ENCODE measurements at places on chromosomes 7 and 10.

- no peak for DNase-seq
Observed at GRCh38 chr10:102604439-102604841, 39.8 kb upstream of the TRIM8 start.

GRCh38 chr7:51123322-51124019 lies 193.1 kb downstream of the COBL start:
- DNase-seq = peak; percentile 43

- no peak for DNase-seq
Observed at GRCh38 chr7:120996988-120997345, 8.5 kb downstream of the CPED1 start.

GRCh38 chr10:125087191-125087896 lies 73.0 kb downstream of the CTBP2 start:
- DNase-seq = no peak

GRCh38 chr10:78342827-78343653 lies 309.4 kb downstream of the RPS24 start:
- no peak for DNase-seq

DNA sequence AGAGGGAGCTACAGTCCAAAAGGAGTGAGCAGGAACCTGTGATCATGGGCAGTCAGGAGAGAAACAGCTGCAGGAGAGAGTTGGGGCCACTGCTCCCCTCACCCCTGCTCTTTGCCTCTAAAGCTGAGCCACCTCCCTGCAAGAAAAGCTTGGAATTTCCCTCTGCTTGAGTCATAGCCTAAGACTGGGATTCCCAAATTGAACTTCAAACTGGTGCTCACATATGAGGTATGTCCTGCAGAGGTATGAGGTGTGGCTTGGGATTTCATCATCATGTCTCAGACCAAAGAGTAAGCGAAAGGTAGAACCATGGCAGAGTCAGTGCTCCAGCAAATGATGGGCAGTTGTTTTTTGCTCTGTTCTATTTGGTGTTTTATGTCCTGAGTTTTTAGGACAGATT lies 237.1 kb upstream of the NRP1 start:
- DNase-seq = no peak

- no peak for DNase-seq
Observed at GRCh38 chr10:73953665-73954064, 42.7 kb downstream of the PLAU start.

GRCh38 chr7:11120675-11121220 lies 147.1 kb downstream of the PHF14 start:
- no peak for DNase-seq

DNA sequence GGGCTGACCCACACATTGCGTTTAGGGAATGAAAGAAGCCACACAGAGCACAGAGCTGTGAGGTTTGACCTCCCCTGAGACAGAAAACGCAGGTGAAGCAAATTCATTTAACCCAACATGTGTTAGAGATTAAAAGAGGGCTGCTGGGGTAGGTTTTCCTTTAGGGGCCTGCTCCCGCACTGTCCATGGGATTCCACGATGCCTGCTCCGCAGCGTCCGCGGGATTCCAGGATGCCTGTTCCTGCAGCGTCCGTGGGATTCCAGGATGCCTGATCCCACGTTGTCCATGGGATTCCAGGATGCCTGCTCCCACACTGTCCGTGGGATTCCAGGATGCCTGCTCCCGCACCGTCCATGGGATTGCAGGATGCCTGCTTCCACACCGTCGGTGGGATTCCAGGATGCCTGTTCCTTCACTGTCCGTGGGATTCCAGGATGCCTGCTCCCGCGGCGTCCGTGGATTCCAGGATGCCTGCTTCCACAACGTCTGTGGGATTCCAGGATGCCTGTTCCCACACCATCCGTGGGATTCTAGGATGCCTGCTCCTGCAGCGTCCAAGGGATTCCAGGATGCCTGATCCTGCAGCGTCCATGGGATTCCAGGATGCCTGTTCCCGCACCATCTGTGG lies 78.7 kb downstream of the VIPR2 start:
- no peak for DNase-seq

DNA sequence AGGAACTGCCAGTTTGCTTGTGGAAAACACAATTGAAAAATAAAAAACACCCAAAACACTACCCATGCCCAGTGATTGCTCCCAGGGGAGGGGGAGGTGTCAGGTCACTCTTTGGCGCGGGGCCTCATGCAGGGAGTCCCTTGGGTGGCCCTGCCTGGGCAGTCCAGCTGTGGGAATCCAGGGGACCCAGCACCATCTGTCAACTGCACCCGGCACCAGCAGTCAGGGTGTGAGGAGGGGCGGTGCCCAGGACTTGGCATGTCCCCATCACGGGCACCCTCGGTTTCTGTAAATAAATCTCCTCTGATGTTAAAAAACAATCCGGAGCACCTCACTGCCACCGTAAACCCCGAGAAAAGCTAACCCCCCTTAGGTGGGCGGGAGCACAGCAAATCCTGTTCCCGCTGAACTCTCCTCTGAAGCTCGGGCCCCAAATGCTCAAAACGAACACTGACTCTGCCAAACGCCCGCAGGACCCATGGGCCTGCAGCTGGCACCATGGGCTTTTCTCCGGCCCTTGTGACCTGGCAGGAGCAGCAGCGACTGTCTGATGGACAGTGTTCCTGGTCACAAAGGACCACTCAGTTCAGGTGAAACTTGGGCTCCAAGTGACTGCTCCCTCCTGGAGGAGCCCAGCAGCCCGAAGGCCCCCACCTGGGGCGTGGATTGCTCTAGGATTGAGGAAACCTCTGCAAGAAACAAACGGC lies 18.5 kb upstream of the EN2 start:
- no peak for DNase-seq

DNA sequence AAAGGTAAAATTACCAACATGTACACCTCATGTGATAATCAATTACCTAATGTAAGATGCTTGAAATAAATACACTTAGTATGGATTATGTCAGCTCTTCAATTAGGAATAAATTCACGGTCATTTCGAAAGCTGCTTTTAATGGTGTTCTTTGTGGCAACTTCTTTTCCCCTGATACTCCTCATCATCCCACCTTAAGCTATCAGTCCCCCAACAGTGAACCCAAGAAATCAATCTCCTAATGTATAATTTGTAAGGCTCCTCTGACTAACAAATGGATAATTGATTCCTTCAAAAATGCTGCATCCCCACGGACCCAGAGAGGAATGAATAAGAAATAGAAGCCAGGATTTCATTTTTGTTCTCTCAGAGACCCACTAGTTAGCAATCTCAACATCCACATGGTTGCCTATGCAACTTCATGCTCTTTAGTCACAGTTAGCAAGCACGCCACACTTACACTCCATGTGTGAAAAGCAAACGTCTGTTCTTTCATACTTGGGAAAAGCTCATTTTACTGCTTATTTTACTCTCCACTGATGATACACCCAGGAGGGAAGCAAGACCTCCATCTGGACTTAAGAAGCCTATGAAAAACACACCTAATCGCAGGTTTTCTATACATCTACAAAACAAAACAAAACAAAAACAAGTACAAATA lies 70.1 kb downstream of the VPS41 start:
- no peak for DNase-seq

DNA sequence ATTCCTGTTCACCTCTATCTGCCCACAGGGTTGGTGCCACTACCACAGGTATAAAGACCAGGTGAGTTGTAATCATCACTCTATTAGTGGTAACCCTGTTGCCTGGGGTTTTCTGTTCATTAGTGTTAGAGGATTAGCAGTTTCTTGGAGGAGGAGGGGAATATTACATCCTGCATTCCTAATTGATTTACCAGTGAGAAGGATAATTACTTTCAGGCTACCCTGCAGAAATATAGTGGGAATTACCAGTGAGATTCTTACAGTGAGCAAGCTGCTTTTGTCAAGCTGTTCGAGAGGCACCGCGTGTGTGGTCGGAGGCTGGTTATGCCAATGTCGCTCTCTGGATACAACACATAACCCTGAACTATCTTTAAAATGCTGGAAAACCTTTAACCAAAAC lies 280.7 kb downstream of the SORCS3 start:
- no peak for DNase-seq

DNA sequence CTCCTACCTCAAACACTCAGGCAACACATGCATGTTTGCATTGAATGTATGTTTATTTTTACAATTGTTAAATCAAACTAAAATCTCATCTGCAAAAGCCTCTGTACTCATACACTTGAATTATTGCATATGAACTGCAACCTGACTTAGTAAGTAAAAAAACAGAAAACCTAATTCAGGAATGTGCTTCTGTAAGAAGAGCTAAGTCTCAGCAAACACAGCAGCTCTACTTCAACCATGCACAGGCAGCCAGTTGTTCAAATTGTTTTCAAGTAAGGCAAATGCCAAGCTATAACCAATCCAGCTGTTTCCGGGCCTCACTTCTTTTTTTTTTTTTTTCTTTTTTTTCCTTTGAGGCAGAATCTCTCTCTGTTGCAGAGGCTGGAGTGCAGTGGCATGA lies 93.5 kb upstream of the MALRD1 start:
- no peak for DNase-seq

DNA sequence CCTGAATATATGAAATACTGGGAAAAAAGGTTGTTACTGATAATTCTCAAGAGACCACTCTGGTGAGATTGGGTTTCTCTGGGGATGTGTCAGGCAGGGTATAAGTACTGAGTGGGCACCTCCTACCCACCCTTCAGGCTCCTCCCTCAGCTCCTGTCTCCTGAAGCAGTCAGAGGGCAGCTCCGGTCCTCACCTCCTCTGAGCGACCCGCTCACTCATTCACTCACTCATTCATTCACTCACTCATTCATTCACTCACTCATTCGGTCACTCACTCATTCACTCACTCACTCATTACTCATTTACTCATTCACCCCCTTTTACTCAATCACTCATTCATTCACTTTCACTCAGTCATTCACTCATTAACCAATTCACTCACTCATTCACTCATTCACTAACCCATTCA lies 6.9 kb upstream of the PFKP start:
- DNase-seq = no peak

DNA sequence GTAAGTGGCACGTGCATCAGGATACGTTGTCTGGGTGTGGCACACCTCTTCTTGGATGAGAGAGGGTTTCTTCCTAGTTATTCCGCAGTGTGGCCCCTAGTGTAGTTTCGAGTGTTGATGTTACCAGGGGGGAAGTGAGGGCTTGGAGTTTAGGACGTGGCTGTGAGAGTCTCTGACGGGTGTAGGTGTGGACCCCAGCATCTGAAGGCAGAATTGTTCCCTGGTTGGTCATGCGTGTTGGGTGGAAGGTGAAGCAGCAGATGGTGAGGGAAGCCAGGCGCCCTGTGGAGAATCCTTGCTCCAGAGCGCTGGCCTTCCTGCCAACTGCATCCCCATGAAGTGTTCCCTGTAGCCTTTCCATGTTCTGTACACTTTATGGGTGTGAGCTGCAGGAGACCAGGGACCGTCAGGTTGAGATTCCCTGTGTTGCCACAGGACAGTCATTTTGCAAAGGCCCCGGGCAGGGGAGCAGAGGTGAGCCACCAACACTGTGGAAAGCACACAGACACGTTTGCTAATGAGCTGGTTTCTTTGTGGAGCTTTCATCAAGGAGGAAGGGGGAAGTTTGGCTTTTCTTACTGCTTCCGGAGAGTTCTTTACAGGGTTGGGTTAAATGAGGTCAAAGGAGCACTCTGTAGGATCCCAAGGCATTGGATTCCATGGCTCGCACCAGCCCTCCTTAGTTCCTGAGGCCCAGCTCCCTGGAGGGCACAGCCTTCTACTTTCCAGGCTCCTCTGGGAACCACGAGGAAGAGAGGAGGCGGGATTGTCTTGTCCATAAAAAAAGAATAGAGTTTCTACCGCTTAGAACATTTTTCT lies 32.0 kb downstream of the TSPAN14 start:
- no peak for DNase-seq

GRCh38 chr10:13834581-13835286 lies 248.0 kb downstream of the PRPF18 start:
- DNase-seq = no peak

- no peak for DNase-seq
Observed at GRCh38 chr10:36542493-36542892, 582.9 kb upstream of the ANKRD30A start.

DNA sequence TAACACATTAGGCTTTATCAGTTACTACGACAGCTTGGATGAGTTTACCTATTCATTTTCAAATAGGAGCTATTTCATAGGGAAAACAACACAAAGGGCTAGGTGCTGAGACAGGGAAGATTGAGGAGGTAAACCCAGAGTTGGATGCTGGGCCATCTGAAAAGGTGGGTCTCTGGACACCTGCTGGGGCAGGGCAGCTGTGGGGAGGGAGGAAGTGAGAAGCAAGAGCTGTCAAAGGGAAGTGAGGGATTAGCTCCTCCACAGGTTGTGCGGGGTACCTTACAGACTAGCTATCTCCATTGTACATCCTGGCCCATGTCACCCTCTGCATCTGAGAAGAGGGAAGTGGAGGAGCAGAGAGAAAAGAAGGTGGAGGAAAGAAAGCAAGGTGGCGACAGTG lies 48.9 kb downstream of the BLNK start:
- no peak for DNase-seq

DNA sequence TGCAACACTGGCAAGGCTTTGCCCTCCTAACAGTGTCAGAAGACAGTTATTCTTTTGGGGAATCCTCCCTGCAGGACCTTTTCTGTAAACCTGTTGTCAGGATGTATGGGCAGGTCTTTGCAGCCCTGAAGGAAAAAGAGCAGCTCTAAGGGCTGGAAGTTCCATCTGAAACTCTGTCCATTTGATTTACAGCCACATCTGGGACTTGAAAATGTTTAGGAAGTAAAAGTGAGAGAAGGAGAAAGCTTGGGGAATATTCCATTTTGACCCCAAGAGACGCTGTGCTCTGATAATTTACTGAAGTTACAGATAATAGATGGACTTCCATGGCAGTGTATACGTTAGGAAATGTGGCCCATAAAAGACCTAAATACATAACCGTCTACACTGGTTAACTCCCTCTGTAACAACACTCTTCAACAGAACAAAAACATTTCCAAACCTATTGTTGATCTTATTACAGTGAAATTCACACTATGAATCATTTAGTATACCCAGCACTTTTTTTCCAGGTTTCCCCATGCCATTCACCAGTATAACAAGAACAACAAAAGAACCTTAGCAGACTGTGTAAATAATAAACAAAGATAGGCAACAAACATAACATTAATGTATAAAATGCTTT lies 89.1 kb downstream of the KIAA1549 start:
- DNase-seq = no peak

- no peak for DNase-seq
Observed at GRCh38 chr7:2028733-2029132, 204.0 kb downstream of the MAD1L1 start.

GRCh38 chr7:30446266-30446665 lies 32.3 kb downstream of the NOD1 start:
- no peak for DNase-seq

DNA sequence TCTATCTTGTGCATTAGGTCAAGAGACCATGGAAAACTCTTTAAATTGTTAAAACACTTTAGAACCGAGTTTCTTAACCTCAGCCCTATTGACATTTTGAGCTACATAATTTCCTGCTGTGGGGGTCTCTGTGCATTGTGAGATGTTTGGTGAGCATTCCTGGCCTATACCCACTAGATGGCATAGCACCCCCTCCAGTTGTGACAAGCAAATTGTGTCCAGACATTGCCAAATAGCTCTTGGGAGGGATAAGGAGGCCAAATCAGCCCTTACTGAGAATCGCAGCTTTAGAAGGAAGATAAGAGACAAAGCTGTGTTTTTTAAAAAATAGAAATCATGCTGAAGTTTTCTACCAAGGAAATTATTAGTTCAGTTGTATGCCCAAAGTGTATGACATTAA lies 1158.5 kb upstream of the C7orf33 start:
- DNase-seq = no peak
